Bone marrow (tissue), 2 donors: ENCODE measurements at places on chromosomes 4 and X.

- no peak for DNase-seq
These were observed 95.9 kb downstream of the WDFY3 start for GRCh38 chr4:84870398-84871163.

DNA sequence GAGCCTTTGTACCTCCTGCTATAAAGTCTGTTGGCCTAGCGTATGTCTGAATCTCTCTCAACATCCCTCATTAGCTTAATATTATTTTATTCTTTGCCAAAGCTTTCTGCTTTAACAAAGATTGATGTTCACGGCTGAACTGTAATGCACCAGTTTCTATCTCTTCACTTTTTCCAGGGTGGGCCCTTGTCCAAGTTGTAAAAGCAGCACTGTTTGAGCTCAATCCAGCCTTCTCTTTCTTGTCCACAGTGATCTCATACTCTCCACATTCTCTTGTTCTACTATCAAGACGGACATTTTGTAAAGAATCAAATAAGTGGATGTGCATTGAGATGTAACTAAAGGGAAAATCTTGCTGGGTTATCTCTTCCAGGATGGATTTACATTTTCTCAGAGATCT, 34.4 kb upstream of the RTL3 start:
- no peak for DNase-seq

DNA sequence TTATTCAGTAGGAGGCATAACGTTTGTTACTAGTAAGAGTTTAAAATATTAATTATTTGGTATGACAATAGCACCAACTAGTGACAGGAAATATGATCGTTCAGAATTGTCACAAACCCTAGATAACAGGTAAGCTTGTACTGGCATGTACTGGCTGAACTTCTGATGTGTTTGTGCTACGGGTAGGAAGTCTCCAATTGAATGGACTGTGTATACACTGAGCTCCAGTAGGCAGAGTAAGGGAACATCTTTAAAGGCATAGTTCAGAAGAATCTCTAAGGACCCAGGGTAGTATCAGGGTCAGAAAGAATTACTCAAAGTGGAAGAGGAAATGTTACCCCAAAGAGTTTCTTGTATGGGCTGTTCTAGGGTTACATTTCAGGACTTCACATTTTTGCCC, 230.4 kb downstream of the EDA2R start:
- no peak for DNase-seq

DNA sequence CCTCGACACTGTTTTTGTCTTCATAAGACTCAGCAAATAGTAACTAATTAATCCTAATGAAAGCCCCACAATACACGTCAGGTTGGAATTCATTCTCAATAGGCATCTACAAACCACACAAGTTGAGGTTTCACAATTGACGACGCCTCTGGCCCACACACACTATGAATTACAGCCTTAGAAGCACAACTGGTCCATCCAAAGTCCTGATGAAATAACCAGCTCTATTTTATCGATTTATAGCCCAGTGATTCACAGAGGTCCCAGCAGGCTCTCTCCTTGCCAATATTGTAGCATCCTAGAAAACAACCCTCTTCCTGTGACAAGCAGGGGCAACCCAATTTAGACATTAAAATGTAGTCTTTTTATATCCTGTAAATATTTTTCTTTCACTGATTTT, 112.1 kb downstream of the NR3C2 start:
- no peak for DNase-seq

DNA sequence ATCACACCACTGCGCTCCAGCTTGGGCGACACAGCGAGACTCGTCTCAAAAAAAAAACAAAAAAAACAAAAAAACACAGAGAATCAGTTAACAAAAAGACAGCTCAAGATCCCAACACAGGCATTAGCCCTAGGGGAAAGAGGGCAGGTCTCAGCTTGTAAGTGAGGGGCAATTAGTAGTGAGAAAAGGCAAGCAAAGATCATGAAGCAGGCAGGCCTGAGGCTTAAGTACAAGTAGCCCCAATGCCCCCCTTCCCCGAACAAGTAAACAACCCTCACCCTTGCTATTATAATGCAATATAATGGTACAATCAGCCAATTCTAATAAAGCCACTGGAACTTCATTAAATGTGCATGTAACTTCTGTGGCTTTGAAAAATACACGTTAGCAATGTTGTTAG, 17.0 kb downstream of the ADGRA3 start:
- DNase-seq = no peak

DNA sequence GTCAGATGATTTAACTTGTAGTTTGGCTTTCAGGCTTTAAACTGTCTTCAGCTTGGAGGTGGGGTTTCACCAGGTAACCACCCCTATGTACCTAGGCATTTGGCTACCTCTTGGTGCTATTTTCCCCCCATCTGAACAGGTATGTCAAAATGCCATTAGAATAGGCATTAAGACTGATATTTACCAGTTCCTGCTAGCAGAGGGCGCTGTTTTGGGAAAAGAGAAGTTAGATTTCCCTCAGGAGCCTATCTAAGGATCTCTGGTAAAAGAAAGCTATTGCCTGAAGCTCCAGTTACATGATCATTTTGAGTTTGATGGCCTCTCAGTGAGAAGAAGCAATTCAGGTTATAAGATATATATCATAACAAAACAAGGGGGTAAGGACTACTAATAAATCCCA, 879.1 kb downstream of the SH3BGRL start:
- no peak for DNase-seq

GRCh38 chrX:110086916-110087484, 84.1 kb downstream of the TMEM164 start:
- DNase-seq = no peak
